ENCODE measurements at places on chromosomes 1 and 21.

- DNase-seq = no peak
Observed at GRCh38 chr21:40564318-40564717, 282.6 kb downstream of the DSCAM start.

- no peak for DNase-seq
Observed at GRCh38 chr1:55645270-55645669, 430.1 kb upstream of the USP24 start.

GRCh38 chr1:62407398-62408009 is 29.3 kb upstream of the USP1 start:
- DNase-seq = peak; percentile 64

- no peak for DNase-seq
Observed at GRCh38 chr1:75587692-75588091, 23.2 kb downstream of the SLC44A5 start.

DNA sequence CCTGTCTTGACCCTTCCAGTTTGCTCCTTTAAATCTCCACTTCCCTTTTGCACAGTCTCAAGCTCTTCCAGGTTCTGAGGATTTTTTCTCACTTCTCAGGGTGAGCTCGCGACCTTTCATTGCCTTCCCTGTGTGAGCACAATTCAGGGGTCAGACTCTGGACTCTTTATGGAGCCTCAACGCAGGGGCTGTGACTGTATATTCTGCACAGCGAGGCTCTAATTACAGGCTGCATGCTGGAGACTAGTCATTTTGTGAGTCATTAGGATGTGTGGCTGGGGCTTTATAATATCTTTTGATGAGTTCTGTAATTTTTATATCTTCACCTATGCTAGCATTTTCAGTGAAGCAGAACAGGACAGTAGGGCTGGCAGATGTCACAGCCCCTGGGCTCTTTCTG is 270.7 kb downstream of the KAZN start:
- DNase-seq = peak; percentile 20

Data from RKO (cell line).